Stimulated activated CD4-positive, alpha-beta T cell treated with anti-CD3 and anti-CD28 coated beads, Interleukin-2, amount 100 ng/mL, for 24 hours (primary cell): ENCODE measurements at places on chromosomes 2 and 18.

- no peak for DNase-seq
Observed at GRCh38 chr2:232319067-232319802, 59.3 kb upstream of the ALPP start.

GRCh38 chr2:69636395-69636794 lies 7.1 kb downstream of the AAK1 start:
- DNase-seq: no peak

GRCh38 chr2:207332480-207333212 lies 166.9 kb upstream of the KLF7 start:
- DNase-seq: no peak

DNA sequence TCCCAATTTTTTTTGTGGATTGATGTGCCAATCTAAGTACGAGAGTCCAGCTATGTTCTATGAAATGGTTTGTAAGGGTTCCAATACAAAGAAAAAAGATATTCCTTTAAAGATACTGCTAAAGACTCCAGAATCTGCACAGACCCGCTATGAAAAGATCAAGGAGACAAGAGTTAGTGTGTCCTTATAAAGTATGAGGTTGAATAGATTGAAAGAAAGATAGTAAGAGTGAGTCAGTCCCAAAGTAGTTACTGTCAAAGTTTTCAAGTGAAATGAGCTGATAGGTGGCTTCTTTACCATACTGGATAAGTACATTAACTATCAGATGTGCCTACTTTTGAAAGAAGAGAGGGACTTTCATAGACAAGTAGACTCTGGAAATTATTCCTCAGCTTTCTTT lies 17.9 kb upstream of the EHBP1 start:
- DNase-seq: no peak

DNA sequence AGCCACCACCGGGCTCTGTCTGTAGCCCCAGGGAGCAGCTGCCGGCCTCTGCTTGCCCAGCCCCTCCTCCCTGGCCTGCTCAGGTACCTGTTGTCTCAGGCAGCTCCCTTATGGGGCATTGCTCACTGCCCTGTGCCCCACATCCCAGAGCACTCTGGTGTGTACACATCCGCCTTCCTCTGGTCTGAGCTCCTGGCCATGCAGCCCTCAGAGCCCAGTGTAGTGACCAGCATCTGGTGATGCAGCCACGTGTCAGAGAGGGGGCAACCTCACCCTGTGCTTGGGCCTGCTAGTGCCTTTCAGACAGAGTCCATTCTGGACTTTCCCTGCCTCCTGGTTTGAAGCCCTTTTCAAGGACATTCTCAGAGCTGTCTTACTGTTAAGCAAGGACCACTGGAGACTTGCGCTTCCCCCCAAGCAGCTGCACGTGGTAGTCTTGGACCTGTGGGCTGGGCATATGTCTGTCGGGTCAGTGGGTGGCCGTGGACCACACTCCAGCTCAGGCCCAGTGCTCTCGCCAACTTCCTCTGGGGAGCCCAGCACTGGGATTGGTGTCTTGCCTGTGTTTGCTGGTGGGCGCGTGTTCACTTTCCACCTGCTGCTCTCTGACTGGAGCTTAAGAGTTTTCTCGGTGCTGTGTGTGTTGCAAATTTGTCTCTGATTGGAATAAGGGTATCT lies 30.7 kb downstream of the DGKD start:
- no peak for DNase-seq

GRCh38 chr2:236848501-236848900 lies 237.2 kb upstream of the COPS8 start:
- DNase-seq: no peak

DNA sequence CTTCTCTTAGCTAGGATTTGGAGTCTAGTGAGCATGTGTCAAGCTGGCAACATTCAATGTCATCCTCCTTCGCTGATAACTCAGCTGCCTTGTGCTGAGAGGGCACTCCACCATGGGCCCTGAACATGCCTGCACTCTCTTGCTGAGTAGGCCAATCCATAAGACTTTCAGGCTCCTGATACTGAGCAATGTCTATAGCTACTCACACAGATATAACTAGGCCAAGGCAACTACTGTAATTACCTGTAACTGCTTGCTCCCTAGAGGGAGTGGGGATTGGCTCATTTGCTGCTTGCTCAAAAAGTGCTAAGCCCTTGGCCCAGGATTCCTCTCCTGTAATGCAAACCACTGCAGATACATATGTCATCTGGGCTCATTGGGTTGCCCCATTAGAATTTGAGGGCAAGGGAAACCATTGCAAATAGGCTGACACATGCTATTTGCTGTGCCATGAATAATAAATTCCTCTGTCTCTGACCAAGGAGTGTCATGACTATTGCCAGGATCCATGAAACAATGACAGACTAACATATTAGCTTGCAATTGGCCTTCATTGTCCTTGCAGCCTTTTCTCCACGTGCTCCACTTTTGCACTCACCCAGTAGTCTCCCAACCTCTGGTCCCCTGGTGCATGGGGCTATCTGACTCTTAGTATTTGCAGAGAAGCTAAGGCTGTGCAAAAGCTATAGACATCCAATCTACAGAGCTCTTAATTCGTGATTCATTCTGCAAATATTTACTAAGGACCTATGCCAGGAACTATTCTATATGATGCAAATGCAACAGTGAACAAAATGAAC lies 36.9 kb upstream of the BMPR2 start:
- no peak for DNase-seq

- no peak for DNase-seq
Observed at GRCh38 chr18:70234667-70235459, 29.4 kb upstream of the RTTN start.

DNA sequence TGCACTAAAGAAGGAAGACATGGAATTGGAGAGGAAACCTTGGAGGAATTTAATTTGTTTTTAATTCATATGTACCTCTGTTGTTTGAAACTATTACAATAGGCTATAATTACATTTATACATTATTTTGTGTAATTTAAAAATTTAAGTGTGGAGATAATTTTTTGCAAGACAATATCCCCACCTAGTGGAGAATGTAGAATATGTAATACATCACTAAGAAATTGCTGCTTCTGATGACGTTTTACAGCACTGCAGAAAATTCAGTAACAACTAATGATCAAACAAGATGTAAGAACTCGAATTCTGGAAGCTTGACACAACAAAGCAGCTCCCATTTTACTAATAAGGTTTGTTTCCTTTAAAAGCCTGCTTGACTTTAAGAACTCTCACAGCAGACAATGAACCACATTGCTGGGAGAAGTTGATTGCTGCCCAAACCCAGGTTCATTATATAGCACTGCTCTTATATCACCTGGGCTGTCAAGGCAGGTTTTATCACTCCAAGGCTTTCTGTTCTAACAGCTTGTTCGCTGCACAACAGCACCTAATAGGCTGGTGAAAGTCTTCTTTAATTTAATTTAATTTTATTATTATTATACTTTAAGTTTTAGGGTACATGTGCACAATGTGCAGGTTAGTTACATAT lies 53.4 kb downstream of the THADA start:
- DNase-seq: no peak

DNA sequence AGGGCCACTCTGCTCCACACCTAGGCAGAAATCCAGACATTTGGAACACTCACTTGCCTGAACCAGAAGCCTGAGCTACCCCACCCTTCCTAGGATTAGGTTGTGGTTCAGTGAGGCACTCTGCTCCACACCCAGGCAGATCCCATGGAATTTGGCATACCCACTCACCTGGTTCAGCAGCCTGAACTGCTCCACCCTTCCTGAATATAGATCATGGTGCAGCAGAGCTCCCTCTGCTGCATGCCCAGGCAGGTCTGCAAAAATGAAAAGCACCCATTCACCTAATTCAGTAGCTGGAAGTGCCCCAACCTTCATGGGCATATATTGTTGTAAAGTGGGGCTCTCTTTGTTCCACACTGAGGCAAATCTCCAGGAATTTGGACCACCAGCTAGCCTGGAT lies 185.1 kb upstream of the CNTNAP5 start:
- DNase-seq: no peak

DNA sequence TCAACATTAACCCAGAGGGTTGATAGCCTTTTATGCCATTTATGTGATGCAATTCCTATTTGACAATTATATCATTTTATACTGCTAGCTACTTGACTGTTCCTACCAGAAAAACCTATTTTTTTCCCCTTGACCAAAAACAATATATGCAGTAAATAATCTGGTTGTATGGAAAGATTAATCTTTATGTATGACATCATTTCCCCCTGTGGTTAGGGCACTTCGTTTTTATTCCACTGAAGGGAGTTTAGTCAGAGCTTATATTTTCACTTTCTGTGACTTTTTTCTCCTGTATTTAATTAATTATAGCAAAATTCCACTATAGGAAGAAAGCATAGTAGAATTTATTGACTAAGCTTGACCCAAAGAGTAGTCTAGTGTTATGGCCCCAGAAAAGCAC lies 107.6 kb downstream of the HAUS1 start:
- no peak for DNase-seq

- no peak for DNase-seq
Observed at GRCh38 chr2:193627187-193627926, 1432.6 kb upstream of the TMEFF2 start.

DNA sequence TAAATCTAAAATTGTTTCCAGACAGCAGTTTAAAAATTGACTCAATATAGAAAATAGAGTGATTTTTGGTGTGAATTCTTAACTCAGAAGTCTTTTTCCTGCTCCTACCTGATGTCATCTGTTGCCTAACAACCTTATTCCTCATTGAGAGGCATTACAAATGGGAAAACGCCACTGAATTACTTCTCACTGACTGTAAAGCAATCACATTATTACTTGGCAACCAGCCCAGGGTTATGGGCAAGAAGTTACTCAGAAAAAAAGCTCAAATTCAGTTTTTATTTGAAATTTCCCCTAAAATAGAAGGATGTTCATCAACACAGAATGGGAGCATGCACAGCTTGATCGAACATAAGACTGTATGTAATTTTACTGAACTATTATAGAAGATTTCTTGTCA lies 201.8 kb upstream of the GULP1 start:
- DNase-seq: no peak

- no peak for DNase-seq
Observed at GRCh38 chr2:125581557-125581956, 1074.4 kb upstream of the GYPC start.

DNA sequence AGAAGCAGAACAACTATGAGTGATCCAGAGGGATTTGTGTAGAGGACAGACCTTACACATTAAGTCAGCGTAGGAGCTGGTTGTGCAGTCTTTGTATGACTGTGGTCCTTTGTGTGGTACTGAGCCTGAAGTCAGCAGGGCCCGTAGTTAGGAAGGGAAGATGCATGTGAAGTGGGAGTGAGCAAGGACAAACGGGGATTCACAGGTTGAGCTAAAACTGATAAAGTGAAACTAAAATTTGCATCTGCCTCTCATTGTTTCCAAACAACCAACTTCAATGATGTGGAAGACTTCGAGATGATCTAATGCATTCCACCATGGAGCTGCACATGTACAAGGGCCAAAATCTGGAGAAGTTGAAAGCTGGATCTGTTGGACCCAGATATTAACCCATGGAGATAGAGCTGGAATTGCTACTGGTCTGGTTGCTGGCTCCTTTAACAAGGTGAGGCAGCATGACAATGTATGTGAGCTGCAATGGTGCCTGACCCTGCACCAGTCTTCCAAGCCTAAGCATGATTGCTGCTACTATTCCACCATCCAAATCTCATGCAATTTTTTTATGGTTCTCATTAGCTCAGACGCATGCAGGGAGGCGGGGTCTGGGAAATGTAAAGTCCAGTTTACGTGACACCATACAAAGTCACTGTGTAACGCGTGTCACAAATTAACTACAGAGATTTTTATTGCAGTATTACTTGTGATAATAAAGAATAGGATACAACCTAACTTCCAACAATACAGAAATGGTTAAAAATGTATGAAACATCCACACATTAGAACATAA lies 12.1 kb upstream of the CYBRD1 start:
- no peak for DNase-seq

DNA sequence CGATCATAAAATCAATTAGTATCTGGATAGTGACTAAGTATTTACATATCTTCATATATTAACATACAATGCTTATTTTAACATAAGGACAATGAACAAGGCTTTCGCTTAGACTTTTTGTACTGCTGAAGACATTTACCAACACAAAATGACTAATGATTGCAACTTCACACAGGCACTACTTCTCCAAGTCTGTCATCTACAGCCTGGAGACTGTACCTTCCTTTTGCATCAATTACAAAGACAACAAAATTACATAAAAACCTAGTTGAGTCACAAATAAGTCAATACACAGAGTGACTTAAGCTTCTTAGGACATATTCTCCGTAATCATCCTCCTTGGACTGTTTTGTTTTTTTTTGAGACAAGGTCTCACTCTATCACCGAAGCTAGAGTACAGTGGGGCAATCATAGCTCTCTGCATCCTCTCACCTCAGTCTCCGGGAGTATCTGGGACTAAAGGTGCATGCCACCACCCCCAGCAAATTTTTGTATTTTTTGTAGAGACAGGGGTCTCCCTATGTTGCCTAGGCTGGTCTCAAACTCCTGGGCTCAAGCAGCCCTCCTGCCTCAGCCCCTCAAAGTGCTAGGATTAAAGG lies 15.9 kb downstream of the PUM2 start:
- no peak for DNase-seq

DNA sequence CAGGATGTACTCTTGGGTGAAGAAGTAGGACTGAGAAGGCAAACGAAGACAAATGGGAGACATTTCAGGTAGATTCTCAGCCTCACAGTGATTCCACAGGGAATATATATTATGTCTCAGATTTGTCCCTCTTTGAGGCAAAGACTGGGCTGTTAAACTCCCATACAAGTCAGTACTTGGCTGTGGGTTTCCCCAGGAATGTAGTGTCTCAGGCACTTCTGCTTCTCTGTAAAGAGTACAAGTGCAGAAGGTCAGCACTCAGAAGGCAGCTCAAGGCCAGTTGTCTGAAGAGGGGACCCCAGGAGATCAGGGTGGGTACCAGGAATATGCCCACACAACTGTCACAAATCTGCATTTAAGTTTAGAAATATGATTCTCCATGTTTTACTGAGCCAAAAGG lies 39.9 kb upstream of the COBLL1 start:
- DNase-seq: no peak

DNA sequence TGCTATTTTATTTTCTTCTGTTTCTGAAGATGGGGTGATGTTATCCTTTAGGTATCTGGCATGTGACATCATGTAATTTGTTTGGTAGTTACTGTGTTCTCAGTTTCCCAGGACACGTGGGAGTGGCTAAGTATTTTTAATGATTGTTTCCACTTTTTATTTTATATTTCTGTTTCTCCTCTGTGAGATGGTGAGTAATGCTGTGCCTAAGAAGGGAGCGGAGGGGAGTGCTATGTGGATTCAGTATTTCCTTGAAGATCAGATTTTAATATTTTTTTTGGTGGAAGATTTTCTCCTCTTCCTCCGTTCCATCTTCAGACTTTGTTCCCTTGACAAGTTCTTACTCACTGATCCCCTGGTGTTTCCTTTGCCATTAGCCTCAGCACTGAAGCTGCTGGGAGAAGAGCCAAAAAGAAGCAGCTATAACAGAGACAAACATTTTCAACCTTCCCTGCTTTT lies 180.0 kb upstream of the MMADHC start:
- no peak for DNase-seq
